ENCODE measurements at places on chromosomes 1 and 21.

DNA sequence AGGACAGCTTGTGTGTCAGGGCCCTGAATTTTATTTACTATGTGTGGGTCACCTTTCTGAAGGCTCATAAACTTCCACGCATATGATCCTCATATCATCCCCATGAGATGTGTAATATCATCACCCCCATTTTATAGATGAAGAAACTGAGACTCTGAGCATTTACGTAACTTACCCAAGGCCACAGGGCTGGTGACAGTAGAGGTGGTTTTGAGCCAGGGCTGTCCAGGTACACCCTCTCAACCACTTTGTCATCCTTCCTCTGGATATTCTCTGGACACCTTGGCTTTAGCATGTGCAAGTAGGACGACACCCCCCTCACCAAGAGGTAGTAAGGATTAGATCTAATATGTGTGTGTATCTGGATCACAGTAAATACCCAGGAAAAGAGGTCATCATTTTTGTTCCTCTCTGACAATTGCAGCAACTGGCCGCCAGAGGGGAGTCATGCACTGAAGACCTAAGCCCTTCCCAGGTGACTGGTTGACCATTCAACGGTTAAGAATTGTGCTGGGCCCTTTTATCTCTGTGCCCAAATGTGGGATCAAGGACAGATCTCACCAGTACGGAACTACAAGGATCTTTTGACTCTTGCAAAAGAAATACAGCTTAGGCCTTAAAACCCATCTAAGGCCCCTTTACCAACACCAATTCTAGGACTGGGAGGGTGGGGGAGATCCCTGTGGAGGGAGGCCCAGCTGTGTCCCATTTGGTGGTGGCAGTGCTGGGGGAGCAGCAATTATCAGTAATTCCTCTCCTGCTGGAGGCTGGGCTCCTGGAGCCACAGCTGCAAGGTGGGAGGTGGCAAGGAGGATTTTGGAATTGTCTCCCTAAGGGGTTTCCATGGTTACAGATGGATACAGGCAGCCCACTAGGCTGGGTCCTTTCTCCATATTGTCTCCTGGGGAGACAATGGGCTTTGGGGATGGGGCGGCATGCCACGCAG lies 13.7 kb upstream of the E2F2 start:
- peak; percentile 87 for ATAC-seq

GRCh38 chr1:26320896-26321295 lies 3.1 kb downstream of the CD52 start:
- no peak for ATAC-seq

DNA sequence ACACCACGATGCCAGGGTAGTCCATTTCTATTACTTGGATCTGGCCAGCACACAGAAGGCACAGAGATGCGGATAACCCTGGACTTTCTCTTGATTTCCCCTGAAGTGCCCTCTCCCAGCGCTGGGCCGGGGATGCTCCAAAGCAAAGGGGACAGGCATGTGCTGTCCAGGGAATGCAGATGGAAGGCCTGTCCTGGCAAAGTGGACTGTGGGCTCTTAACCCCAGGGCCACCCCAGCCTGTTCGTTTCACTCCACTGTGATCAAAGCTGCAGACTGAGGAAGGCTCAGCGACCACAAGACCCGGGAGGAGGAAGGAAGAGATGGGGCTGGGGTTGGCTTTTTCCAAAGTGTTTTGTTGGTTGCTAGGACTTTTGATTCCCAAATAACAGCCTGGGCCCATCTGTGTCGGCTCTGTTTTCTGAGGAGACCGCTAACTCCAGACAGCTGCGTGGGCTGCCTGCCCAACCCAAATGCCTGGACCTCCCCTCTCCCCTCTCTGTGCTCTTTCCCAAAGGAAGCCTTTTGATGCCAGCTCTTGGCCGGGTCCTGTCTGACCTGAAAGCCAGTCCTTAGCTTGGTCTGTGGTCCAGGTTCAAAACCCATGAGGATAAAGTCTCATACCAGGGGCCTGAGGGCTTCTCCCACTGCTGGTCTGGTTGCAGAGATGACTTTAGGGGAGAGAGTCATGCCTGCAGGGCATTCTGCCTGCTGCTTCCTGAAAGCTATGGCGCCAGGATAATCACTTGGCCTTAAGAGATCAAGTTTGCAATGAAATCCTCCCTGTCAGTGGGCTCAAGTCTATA lies 119.6 kb upstream of the CD34 start:
- ATAC-seq = peak; percentile 2

DNA sequence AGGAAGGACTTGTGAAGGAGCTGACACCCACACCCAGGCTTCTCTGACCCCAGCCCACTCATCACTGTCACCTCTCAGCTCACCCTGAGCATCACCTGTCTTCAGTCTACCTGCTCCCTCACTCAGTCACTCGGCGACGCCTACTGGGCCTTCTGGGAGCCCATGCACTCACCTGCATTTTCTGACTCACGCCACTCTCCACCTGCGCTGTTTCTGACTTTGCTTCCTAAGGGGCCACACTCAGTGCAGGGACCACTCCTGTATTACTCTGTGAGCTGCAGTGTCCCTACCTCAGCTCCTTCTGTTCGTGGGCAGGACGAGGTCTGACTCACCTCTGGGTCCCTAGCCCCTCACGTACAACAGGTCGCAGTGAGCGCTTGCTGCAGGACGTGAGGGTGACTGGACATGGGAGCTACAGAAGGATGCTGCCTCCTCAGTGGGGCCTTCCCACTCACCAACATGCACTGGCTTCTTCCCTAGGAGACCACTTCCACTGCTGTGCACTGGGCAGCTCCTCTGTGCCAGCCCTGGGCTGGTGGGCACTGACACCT lies 102.3 kb downstream of the GLIS1 start:
- ATAC-seq = no peak

DNA sequence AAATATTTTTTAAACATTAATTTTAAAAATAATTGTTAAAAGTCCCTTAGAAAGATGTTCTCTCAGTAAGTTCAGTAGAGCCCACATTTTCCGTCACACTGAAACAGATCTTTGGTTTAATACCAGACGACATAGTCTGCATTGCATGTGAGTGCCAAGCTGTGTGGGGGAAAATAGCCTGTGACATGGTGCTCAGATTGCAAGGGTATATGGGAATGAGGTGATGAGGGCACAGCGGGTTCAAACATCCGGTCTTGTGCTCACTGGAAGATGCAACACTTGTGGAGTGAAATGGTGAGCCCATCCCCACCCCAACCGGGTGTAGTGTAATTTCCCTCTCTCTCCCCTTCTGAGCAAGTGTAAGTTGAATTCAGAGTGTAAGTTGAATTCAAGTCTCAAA lies 114.3 kb downstream of the PEX14 start:
- ATAC-seq = no peak

- ATAC-seq = peak; percentile 34
Observed at GRCh38 chr1:42529724-42530181, 66.7 kb downstream of the CCDC30 start.

GRCh38 chr1:39818482-39818881 lies 29.8 kb upstream of the BMP8B start:
- no peak for ATAC-seq

DNA sequence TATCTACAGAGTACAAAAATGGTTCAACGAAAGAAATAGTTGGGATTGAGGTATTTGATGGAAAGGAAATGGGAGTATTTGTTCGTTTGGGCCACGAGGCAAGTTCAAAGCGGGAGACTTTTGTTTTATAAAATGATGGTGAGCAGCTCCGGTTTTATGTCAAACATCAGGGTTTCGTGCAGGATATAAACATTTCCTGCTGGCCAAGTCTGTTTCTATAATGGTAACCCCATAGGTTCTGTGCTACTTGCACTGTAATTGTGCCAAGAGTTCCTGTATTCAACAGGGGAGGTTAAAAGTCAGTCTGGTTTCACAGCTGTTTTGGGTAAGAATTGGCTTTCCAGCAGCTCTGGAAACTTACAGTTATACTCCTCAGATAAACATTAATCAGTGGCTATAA lies 290.3 kb upstream of the NRIP1 start:
- no peak for ATAC-seq

DNA sequence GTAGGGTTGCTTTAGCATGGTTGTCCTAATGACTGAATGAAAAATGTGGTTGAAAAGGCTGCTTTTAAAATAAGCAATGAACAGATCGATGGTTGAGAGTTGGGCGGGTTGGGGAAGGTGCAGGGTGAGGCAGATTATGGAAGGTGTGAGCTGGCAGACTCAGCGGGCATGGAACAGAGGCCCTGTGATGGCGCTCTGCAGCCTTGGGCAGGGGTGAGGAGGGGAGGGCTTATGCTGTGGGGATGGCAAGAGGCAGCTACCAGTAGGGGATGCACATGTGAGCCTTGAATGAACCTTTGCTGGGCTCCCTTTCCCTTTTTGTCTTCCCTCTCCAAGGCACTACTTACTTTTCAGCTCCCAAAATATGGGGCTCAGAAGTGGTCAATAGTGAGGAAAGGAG lies 30.9 kb downstream of the ATP1B1 start:
- ATAC-seq = peak; percentile 8

- no peak for ATAC-seq
Observed at GRCh38 chr1:222010306-222010705, 268.4 kb upstream of the DUSP10 start.

GRCh38 chr1:191043066-191043465 lies 565.4 kb upstream of the BRINP3 start:
- no peak for ATAC-seq

DNA sequence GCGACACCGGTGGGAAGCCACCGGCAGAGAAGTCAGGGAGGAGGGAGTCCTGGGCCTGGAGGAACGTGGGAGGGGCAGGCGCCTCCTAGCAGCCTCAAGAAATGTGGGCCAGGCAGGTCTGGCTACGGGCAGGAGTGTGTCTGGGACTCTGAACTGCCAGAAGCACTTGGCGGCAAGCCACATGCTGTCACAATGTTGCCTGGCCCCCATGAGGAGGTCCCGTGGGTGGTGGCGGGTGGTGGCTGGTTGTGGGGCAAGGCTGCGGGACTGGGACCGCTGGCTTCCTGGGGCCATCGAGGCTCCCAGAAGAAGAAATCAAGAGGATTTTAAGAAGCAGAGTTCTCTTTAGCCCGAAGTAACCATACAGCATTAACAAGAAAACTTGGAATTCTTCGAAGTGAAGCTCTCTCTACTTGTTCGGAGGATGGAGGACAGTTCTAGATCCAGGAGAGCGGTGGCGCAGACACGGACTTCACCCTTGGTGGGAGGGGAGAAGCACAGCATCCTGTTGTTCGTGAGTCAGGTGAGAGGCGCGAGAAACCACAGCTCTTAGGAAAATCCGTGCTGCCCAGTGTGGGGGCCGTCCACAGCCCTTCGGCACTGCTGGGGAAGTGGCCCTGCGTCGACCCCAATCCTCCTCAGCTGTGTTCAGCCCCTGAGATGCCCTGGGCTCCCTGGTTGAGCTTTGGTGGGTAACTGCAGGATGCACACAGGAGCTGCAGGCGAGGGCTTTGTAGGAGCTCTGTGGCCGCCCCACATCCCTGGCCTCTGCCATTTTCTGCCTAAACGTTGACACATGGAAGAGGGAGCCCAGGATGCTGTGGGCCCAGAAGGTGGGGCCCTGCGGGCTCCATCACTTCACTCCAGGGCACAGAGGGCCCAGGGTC lies 12.4 kb downstream of the SKI start:
- peak; percentile 18 for ATAC-seq

- ATAC-seq = no peak
Observed at GRCh38 chr1:158124034-158124433, 56.7 kb upstream of the CD1D start.

DNA sequence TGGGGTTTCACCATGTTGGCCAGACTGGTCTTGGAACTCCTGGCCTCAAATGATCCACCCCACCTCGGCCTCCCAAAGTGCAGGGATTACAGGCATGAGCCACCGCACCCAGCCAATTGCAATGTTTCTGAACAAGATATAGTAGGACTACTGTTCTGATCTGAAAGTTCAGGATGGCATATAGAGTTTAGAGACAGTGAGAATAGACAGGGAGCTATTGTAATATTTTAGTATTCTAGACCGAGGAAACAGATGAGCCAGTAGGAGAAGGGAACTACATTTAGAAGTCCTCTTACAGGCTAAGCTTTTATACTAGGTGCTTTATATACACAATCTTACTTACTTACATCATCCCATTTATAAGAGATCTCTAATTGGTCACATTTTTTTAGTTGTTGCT lies 33.1 kb downstream of the SOAT1 start:
- ATAC-seq = no peak

- no peak for ATAC-seq
Observed at GRCh38 chr1:94582565-94582964, 41.0 kb upstream of the F3 start.

DNA sequence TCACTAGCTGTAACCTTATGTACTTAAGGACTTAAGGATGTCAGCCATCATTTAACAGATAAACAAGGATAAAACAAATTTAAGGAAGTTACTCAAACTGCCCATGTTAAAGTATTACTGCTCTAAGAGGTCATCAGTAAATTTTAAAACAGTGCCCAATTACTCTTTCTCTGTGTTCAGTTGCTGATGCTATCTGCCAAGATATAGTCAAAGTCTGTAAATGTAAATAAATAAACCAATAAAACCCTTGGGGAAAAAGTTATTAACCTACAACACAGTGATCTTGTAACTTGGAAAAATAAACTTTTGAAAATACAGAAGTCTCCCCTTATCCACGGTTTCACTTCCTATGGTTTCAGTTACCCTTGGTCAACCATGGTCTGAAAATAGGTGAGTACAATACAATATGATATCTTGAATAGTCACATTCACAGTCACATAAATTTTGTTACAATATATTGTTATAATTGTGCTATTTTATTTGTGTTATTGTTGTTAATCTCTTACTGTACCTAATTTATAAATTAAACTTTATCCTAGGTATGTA lies 501.8 kb downstream of the LMO4 start:
- ATAC-seq = no peak

DNA sequence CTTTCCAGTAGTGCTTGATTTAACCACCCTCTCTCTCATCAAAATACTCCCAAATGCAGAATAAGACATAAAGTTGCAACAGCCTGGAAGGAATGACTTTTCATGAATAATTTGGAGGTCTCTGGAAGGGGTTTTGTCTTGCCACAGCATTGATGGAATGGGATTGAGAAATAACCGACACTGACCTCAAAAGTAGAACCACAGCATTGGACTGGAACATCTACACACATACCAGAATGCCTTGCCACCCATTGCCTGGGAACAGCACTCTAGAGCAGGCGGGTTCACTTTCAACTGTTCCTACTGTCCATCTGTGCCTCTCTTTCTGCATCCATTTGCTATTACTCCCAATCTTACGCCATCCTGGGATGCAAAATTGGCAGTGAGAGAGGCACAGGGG lies 149.1 kb upstream of the USP24 start:
- no peak for ATAC-seq

- ATAC-seq = no peak
Observed at GRCh38 chr1:61659061-61659460, 65.9 kb downstream of the TM2D1 start.

GRCh38 chr1:19844731-19845495 lies 29.8 kb upstream of the RNF186 start:
- no peak for ATAC-seq

DNA sequence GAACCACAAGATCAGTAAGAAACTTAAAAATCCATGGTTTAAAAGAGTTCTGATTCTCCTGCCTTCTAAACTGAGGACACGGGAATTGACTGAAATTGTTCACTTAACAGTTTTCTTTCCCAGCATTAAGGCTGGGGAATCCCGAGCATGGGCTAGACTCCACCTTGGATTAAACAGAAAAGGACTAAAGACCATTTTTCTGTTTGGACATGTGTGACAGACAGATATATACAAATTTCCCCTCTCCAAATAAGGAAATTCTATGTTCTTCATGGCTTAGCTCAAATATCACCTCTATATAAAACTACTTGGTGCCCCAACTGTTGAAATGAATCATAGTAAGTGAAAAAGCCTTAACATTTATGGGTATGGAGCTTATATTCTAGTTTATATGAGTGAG lies 85.0 kb downstream of the UROD start:
- ATAC-seq = no peak

GRCh38 chr1:226793620-226794276 lies 54.7 kb upstream of the ITPKB start:
- no peak for ATAC-seq

- no peak for ATAC-seq
Observed at GRCh38 chr1:170351366-170351946, 180.5 kb upstream of the GORAB start.
